ENCODE measurements at places on chromosomes 12 and 14. TPM values are rescaled to one million over a fixed set of nuclear protein-coding genes. Genes with fewer than 3 reads are reported as not detected.

GRCh38 chr14:22276913-22277816 is 311.9 kb downstream of the DAD1 start:
- DNase-seq = no peak

DNA sequence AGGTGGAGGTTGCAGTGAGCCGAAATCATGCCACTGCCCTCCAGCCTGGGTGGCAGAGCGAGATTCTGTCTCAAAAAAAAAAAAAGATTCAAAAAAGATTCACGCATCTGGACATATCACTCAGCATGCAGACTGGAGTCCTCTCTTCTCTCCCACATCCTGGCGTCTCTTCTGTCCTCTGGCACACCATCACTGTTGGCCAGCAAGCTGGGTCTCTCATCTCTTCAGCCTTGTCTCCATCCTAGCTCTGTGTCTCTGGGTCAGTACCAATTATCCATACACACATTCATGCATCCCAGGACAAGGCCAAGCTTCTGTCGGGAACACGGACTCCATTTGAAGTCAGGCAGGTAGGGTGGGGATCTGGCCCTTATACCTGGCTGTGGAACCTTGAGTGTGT is 105.5 kb upstream of the MAP1LC3B2 start:
- no peak for DNase-seq

The PTPN6 gene
- total RNA-seq = 7.0 TPM

The REC8 gene
- total RNA-seq = 5.7 TPM
